ENCODE measurements at places on chromosomes 12 and 14.

DNA sequence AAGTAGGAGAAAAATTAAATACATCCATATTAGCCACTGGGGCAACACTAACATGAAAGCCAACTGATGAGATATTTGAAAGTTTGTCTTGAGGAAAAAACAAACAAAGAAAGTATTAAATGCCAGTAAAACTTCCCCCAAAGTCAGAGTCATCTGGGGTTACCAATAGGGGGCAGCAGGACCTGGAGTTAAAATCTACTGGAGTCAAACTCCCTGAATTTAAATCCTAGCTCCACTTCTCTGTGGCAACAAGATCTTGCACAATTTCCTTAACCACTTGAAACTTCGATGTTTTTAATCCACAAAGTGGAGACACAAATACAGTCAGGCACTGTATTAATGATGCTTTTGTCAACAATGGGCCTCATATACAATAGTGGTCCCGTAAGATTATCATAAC, 14.4 kb downstream of the PLEKHG7 start:
- DNase-seq: no peak

GRCh38 chr12:124774054-124774461, 89.6 kb downstream of the SCARB1 start:
- no peak for DNase-seq

DNA sequence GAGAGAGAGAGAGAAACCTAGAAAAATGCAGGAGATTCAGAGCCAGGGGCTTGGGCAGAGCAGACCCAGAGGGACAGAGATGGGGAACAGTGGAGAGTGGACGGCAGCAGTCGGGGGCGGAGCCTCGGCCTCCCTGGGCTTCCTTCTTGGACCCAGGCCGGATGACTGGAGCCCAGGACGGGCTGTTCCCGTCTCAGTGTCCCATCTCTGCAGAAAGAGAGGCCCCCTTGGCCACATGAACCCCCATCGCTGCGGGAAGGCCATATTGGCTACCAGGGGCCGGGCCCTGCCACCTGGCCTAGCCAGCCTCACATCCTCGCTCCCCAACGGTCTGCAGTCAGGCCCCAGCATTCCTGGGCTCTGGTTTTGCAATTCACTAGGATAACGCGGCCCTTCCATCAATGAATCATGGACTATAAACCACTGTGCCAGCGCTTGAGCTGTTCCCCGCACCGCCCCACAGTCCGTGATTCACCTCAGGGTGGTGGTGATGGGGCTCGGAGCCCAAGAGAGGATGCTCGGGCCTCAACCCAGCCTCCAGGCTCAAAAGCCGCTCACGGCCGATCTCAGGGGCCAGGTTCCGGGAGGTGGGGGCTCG, 116.5 kb downstream of the RFLNA start:
- DNase-seq: no peak

GRCh38 chr12:701896-702539, 38.8 kb upstream of the NINJ2 start:
- no peak for DNase-seq

DNA sequence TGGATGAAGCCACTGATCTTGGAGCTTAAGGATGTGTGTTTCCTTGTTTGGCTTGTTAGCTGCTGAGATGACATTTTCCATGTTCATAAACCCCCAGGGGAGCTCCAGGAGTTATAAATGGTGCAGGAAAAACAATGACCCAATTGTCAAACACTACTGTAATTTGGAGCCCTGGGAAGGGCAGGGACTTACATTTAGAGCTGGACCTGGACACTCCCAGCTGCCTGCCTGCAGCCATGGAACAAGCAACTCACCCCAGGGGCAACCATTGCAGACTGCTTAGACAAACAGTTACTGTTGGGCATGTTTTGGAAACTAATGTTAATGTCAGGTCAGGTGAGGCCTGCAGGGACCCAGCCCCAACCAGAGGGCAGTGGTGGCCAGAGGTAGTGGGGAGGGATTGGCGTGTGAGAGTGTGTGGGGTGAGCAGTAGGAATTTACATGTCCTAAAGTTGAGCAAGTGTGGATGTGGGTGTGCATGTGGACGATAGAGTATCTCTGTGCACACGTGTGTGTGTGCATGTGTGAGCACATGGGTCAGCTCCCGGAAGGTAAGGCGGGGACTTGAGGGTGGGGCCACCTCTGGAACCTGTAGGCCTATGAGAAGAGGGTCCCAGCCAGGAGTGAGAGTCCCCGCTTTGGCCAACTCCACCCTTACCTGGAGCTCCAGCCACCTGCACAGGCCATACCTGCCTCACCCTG, 86.4 kb upstream of the NOS1 start:
- no peak for DNase-seq

Measured in stimulated activated CD8-positive, alpha-beta memory T cell treated with anti-CD3 and anti-CD28 coated beads, Interleukin-4, amount 100 ng/mL, for 4 hours (primary cell).